ENCODE measurements at places on chromosomes 4 and X.

- no peak for DNase-seq
Measured at GRCh38 chrX:74297766-74298165, 6.2 kb upstream of the ZCCHC13 start.

- no peak for DNase-seq
Measured at GRCh38 chrX:67328476-67328875, 215.3 kb upstream of the AR start.

DNA sequence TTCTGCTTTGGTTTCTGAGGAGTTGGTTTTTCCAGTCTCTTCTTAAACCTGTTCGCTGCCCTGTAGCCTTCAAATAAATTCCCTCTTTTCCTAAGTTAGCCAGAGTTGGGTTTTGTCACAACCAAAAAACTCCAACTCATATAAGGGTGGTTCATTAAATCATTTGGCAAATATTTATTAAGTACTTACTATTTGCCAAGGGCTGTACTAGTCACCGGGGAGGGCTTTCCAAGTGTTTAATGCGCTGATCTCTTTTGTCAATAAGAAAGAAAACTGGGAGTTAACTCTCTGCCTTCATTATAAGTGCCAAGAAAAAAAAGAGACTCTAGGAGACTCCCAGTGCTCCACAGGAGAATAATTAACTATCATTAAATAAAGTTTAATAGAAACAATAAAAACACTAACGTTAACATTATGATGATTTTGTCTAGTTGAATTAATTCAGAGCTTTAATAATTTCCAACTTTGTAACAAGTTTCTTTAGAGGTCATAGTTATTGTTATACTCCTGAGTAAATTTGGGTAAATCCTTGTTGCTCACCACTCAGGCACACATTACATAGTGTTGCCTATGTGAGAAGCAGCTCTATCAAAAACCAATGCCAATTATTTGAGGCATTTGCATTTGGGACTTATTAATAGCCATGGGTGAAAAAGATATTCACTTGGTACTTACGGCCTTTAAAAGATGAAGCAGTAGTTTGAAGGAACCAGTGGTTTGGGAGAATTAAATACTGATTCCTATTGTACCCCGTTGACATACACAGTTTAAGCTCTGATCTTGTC, 122.5 kb upstream of the TEX13D start:
- no peak for DNase-seq

DNA sequence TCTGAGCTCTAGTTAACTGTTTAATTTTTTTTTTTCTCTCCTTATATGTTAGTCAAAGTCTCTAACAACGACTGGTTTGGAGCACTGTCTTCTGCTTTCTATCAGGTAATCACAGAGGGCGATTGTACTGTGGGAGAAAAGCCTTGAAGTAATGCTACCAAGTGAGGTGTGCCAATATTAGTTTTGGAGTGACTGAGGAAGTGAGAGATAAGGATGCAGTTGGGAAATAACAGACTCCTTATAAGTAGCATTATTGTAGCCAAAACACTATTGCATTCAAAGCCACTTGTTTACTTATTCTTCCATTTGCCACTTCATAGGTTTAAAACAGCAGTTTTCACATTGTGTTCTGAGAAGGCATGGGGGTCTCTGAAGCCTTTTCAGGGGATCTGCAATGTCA, 79.1 kb upstream of the SLC6A14 start:
- DNase-seq, result no peak

DNA sequence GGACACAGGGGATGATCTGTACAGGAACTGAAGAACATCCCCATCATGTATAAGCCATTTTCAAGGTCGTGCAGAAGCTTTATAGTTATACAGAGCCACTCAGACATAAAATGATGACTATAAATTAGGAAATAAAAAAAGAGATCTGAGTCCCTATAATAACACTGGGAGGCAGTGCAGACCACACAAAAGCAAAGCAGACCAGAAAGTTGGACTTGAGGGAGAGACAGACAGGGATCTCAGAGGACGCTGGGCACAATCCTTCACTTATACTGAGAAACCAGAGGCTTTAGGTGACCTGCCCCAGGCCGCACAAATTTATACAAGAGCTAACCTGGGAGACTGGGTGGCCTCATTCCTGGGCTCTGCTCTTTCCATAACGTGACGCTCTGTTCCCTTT, 70.5 kb downstream of the HADH start:
- no peak for DNase-seq

DNA sequence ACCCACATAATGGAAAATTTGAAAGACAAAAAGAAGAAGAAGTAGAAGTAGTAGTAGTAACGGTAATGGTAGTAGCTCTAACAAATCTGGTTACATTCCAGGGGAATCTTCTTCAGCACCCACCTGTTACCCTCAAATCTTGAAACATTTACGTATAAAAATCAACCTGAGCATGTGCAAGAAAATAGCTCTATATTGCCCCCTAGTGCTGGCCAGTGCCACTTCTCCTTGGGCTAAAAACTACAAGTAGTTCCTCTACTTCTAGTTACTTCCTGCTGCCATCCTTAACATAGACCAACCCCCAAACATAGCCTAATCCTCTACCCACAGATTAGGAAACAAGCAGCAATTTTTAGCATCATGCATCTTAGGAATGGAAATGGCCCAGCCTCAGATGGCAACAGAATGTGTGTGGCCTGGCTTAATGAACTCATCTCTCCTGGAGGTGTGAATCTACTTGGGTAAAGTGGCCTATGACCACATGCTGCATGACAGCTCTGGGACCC, 3.1 kb downstream of the PDGFC start:
- peak; percentile 48 for DNase-seq

GRCh38 chr4:69095301-69095731, 958 bp upstream of the UGT2B7 start:
- no peak for DNase-seq

GRCh38 chr4:41750626-41751448, 2.3 kb upstream of the PHOX2B start:
- DNase-seq, result no peak

DNA sequence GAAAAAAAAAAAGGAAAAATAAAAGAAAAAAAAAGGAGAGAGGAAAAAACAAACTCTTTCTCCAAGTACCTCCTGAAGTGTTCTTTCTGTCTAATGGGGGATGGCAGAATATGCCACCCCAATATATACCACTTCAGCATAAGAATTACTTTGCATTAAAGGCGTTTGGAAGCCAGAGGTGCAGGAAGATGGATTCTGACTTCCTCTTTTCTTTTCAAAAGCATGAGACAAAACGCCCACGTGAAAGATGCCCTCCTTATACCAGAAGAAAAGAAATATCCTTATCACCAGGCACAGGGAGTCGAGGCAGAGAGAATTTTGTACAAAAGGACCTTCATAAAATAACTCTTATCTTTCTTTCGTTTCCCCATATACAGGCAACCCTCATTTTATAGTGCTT, 40.9 kb downstream of the COX18 start:
- DNase-seq, result no peak

- no peak for DNase-seq
Measured at GRCh38 chrX:153539979-153540358, 22.5 kb downstream of the ATP2B3 start.

GRCh38 chr4:137623013-137623412, 90.7 kb upstream of the PCDH18 start:
- peak; percentile 10 for DNase-seq

GRCh38 chr4:68951806-68952585, 392 bp upstream of the UGT2A3 start:
- no peak for DNase-seq

DNA sequence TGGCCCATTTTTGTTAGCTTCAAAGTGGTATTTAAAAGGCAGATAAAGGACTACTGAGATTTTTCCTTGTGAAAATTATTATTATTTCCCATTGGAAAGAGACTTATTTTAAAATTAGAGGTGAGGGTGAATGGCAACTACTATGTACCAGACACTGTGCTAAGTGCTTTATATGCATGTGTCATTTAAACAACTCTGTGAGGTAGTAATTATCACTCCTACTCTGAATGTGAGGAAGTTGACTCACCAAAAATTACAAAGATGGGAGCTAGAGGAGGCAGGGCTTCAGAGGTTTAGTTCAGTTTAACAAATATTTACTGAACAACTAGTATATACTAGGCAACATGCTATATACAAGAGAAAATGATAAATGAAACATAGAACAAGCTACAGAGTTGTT, 78.2 kb downstream of the MSL3 start:
- DNase-seq, result no peak

GRCh38 chrX:15033917-15034316, 160.7 kb downstream of the MOSPD2 start:
- no peak for DNase-seq

DNA sequence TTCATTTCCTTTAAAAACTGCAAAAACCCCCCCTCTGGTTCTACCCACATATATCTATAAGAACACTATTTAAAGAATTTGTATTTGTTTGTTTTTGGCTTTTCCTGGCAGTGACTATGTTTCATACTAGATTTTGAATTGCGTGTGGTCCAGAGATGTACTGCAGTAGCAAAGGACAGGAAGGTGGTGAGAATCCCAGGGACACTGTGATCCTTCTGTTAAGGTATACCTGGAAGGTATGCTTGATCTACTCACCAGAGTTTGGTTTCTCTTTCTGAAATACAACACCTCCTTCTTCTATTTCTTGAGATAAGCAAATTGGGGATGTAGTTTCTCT, 129.6 kb upstream of the RASGEF1B start:
- DNase-seq, result no peak

DNA sequence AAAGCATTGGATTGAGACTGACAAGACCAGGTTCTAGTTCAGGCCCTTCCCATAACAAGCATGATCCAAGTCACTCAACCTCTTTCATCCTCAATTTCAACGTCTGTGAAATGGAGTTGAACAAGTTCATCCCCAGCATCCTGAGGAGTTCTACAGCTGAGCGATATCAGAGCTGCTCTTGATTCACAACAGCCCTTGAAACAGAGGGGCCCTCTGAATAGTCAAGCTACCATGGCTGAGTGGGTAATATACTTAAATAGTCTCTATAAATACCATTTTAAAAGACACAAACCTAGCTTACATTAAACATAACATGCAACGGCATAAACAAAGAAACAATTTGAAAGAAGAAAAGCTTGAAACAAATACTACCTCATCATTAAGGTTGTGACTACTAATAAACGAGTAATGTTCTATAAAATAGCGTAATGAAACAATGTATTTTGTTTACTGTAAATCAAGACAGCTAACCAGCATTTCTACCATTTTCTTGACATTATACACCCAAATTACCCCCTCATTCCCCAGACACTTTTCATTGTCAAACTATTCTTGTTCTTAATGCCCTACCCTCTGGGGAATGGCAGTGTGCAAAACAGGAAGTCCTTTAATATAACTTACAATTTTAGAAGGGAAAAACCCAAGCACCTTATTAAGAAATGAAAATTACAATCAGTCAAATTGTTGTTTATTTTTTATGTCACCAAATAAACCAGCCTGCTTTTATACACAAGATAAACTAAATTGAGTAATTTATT, 202.3 kb downstream of the PARM1 start:
- DNase-seq, result no peak

DNA sequence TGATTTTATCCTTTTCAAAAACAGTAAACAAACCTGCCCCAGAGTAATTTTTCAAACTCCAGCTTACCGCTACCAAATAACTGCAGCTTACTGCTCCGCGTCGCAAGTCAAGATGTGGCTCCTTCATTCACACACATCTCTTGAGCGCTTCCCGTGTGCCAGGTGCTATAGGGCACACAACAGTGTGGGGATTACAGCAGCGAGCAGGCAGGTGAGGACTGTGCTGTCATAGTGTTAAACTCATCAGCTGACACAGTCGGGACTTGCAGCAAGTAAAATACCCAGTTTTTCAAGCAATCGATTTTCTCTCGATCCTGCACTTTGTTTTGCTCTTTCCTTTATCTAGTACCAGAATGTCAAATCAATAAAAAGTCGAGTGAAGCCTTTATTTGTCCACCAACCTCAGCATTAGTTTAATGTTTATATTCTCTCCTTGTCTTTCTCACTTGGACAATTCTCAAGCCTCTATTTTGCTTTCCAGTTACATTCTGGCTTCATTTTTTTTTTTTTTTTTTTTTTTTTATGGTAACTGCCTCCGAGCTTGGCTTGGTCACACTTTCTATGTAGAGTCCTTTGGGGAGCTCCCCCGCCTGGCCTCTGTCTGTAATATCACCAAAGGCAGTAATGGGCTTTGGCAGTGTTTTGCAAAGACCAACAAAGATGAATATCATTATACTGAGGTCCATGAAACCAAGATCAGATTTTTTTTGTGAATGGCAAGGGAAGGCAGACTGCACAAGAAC, 8.3 kb upstream of the ASB5 start:
- DNase-seq, result peak; percentile 53

GRCh38 chr4:38562751-38563198, 101.2 kb upstream of the KLF3 start:
- DNase-seq, result peak; percentile 55

DNA sequence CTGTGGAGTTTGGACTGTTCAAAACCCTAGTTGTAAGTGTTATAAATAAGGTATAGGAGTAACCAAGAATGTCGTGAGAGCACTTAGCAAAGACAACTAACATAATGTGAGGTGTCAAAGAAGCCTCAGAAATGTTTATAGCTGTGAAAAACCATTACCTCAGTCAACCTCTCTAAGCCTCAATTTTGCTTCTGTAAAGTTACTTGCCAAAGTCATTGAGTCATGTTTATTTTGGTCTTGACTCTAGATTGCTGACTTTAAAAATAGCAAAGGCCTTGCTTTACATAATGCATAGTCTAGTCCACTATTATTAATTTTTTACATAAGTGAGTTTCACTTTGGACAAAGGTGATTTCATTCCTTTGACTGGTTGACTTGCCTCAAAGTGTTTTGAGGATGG, 257.6 kb upstream of the CXXC4 start:
- DNase-seq, result no peak

DNA sequence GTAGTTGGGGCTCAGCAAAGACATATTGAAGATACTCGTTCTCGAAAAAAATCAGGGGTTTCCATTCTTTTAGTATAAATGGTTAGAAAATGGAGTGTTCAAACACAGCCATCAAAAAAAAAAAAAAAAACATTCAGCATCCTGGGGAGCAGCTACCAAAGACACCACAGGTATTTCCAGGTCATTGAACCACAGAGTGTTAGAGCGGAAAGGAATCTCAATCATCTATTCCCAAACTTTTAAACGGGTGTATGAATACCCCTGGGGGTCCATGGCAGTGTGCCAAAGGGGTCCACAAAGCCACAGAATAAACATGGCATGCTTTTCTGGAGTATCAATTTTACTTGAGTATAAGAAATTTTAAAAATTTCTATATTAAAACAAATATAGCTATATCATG, 6.9 kb upstream of the FGF16 start:
- no peak for DNase-seq

GRCh38 chr4:81921751-81922159, 450.0 kb upstream of the RASGEF1B start:
- DNase-seq, result no peak

DNA sequence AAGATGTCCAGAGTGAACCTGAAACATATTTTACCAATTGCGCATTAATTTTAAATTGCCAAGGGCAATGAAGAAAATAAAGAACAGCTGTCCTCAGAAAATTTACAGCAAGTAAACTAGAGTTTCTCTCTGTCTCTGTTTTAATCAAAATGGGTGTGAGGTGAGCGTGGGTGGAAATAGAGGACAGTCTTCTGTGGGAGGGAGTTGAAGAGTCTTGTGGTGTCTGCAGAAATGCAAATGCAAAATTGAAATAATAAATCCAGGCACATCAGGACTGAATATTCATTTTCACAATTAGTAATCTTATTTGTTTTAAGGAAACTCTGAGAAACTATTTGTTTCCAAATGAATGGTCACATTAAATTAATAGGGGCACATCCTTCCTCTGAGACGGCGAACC, 192.0 kb downstream of the ARHGAP10 start:
- no peak for DNase-seq

- DNase-seq, result peak; percentile 13
Measured at GRCh38 chr4:18404642-18405041, 383.1 kb upstream of the LCORL start.
